Activated CD4-positive, alpha-beta T cell treated with anti-CD3 and anti-CD28 coated beads, Interleukin-2, amount 10 ng/mL, durations not matched to agents 24 days and 14 days (primary cell): ENCODE measurements at places on chromosomes 6 and 20. TPM values are rescaled to one million over a fixed set of nuclear protein-coding genes. Genes with fewer than 3 reads are reported as not detected.

Gene GINS1
- total RNA-seq, result 43.0 and 43.2 TPM in 2 replicates

Gene MYLK4
- total RNA-seq, result 0.07 and 0.14 TPM in 2 replicates

Gene MUC21
- not detected in 2 replicates for total RNA-seq

Gene CPNE1
- total RNA-seq, result 317 and 318 TPM in 2 replicates

Gene CCHCR1
- total RNA-seq, result 51.5 and 52.7 TPM in 2 replicates

Gene MEI4
- total RNA-seq, result not detected in 2 replicates

Gene KIF13A
- total RNA-seq, result not detected in 2 replicates

Gene PTPRT
- not detected in 2 replicates for total RNA-seq

Gene B3GALT4
- total RNA-seq, result 4.1 and 4.6 TPM in 2 replicates

Gene TP53TG5
- 0.12 TPM in 1 of 2 replicates, not detected in the other for total RNA-seq
